CD8-positive, alpha-beta memory T cell (primary cell): ENCODE measurements at places on chromosomes 11 and 22. TPM values are rescaled to one million over a fixed set of nuclear protein-coding genes. Genes with fewer than 3 reads are reported as not detected.

The OR10AG1 gene
- not detected for total RNA-seq

The CD3E gene
- 541 TPM for total RNA-seq

The ZNF280A gene
- total RNA-seq, result not detected

The ISX gene
- not detected for total RNA-seq

GRCh38 chr22:19319281-19319680, 27.8 kb upstream of the CLTCL1 start:
- DNase-seq, result no peak

GRCh38 chr22:20964799-20965103, 2.3 kb upstream of the AIFM3 start:
- no peak for DNase-seq

GRCh38 chr11:32316858-32317642, 118.3 kb downstream of the WT1 start:
- no peak for DNase-seq
